Activated T-cell treated with anti-CD3 and anti-CD28 coated beads, Interleukin-2, amount 50 U/mL, for 72 hours (primary cell): ENCODE measurements at places on chromosomes 2 and 18. TPM values are rescaled to one million over a fixed set of nuclear protein-coding genes. Genes with fewer than 3 reads are reported as not detected.

Gene CYP26B1
- not detected for total RNA-seq

DNA sequence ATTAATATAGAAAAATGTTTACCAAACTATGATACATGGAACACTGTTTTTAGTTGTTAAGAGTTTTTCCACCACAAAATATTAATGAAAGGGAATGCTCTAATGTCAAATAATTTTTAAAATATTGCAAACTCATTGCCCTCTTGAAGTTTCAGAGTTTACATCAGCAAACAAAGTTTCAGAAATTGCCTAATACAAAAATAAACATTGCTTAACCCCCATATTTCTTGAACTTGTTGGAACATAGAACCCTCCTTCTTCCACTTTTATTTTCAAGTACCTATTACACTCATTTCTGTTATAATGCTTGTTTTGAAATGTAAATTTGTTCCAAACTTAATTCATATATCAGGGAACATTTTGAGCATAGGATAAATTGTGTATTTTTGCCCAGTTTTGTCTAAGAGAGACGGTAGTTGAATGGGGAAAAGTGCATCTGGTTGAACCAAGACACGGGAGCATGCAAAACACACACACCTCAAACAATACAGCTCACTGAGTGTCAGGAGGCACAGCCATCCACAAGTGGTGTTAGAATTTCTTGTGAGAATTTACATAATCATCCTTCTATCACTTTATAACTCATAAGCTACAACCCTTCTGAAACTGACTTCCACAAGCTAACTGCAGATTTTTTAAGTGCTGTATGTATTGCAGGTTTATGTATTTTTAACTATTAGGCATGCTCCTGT is 5.3 kb upstream of the MC4R start:
- H3K4me3 ChIP-seq: no peak overlapping the region
- H3K4me1 ChIP-seq: no peaks in the 10 kb centered on the region
- H3K36me3 ChIP-seq: no peaks in the 10 kb centered on the region
- H3K27me3 ChIP-seq: no peaks in the 10 kb centered on the region
- H3K27ac ChIP-seq: no peak overlapping the region

Gene MC2R
- not detected for total RNA-seq

Gene CYBRD1
- 3.2 TPM for total RNA-seq

DNA sequence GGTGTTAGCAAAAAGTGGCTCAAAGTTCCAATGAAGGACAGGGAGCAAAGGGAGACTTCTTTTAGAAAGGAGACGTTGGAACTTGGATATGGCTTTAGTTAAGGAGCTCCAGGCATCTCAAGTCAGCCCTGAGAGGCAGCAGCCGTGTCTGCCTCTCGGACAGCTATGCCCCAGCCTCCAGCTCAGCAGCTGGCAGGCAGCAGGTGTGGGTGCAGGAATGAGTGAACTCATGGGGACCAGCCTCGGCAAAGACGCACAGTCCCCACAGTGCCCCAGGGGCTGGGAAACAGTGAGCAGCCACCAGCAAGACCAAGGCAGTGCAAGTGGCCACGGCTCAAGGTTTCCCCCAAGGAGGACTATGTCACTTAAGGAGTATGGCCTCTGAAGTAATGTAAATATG is 1.6 kb upstream of the LRRFIP1 start:
- no peak for DNase-seq
- no peak overlapping the region for H3K27ac ChIP-seq
- H3K36me3 ChIP-seq: no peaks in the 10 kb centered on the region
- peak overlapping the region; percentile 24 for H3K4me3 ChIP-seq
- H3K27me3 ChIP-seq: peaks cover 40% of the 10 kb centered on the region

- H3K4me3 ChIP-seq: no peak overlapping the region
- no peaks in the 10 kb centered on the region for H3K4me1 ChIP-seq
- H3K36me3 ChIP-seq: no peaks in the 10 kb centered on the region
- no peak for DNase-seq
- H3K27me3 ChIP-seq: no peaks in the 10 kb centered on the region
These were observed 1025.3 kb upstream of the NXPH2 start for GRCh38 chr2:139805441-139805840.

Gene CCDC121
- total RNA-seq: 0.28 TPM

Gene ZNF804A
- total RNA-seq: not detected

Gene CNDP1
- total RNA-seq: not detected

Gene HOXD8
- not detected for total RNA-seq

Gene MPV17
- total RNA-seq: 73.2 TPM

Gene EPHA4
- 6.6 TPM for total RNA-seq

DNA sequence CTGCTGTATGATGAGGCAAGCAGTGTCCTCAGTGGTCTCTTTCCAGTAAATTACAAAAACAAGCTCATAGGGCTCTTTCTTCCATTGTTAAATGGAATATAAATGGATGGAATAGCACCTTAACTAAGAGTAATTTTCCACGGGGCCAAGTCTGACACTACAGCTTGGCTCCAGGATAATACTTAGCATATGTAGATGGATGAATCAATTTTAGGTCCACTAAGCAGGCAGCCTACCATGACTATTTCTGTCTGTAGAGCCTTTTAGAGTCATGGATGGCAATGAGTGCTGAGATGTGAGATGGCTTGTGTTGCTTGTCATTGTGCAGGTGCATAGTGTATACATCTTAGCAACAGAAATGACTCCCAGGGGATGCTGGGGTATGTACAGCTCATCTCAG is 125.9 kb downstream of the PKP4 start:
- no peaks in the 10 kb centered on the region for H3K4me1 ChIP-seq
- H3K36me3 ChIP-seq: no peaks in the 10 kb centered on the region
- H3K4me3 ChIP-seq: no peak overlapping the region

Gene CCDC148
- total RNA-seq: 0.14 TPM

DNA sequence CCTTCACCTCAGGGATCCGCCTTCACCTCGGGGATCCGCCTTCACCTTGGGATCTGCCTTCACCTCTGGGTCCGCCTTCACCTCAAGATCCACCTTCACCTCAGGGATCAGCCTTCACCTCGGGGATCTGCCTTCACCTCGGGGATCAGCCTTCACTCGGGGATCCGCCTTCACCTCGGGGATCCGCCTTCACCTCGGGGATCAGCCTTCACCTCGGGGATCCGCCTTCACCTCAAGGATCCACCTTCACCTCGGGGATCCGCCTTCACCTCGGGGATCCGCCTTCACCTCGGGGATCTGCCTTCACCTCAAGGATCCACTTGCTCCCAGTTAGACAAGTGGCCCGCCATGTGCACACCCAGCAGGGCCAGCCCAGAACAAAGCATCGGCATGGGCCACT is 7.3 kb downstream of the KIF1A start:
- H3K36me3 ChIP-seq: no peaks in the 10 kb centered on the region
- no peak overlapping the region for H3K27ac ChIP-seq
- DNase-seq: no peak
- H3K4me3 ChIP-seq: no peak overlapping the region
- no peaks in the 10 kb centered on the region for H3K27me3 ChIP-seq

DNA sequence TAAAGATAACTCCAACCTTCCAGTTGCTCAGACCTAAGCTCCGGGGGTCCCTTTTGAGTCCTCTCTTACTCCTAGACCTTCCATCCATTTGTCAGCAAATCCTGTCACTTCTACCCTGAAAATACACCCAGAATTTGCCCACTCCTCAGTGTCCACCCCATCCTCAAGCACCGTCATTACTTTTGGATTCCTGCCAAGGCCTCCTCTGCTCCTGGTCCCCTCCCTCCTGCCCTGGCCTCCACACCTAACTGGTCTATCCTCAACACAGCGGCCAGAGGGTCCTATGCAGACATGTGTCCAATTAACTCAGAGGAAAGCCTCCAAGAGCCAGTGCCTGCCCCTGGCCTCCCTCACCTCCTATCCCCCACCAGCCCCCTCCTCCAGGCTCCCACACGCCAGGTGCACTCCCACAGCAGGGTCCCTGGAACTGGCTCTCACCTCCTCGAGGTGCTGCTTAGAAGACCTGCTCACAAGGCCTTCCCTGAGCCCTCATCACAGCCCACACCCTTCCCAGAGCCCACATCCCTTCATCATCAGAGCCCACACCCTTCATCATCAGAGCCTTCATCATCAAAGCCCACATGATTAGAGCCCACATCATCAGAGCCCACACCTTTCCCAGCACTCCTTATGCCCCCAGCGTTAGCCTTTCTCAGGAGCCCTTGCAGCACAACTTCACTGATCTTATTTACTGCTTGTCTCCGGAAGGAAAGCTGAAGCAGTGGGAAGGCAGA is 20.4 kb downstream of the FAM178B start:
- peaks cover 9% of the 10 kb centered on the region for H3K27me3 ChIP-seq
- no peak for DNase-seq
- peaks cover 78% of the 10 kb centered on the region for H3K4me1 ChIP-seq
- no peaks in the 10 kb centered on the region for H3K36me3 ChIP-seq

Gene NT5DC4
- 1.2 TPM for total RNA-seq

Gene CPLX4
- not detected for total RNA-seq

- H3K27me3 ChIP-seq: no peaks in the 10 kb centered on the region
- H3K4me1 ChIP-seq: no peaks in the 10 kb centered on the region
- H3K36me3 ChIP-seq: no peaks in the 10 kb centered on the region
- no peak overlapping the region for H3K27ac ChIP-seq
These were observed 60.3 kb upstream of the HPCAL1 start for GRCh38 chr2:10242451-10242850.

DNA sequence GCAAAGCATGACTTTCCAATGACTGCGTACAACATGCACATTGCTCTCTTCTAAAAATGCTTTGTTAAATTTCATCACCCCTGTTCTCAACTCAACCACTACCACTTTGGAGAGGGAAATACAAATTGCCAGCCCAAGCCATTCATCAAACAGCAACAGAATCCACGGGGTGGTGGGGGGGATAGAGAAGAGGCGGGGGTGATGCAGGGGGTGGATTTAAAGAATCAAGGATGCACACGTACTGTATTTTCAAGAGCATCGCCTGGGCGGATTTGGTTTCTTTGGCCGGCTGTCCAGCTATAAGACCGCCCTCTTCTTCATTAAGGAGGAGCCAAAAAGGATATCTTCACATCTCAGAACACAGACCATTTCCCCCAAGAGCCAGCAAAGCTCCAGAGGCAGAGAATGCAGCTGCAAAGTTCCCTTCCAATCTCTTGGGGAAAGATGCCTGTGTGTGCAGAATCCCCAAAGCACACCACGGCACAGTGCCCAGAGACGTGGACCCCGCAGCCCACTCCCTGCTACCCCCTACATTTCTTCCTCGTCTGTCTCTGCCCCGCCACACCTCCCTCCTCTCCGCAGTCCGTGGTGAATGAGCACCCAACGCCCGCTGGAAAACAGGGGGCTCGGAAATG is 977 bp downstream of the SLC8A1 start:
- peak; percentile 0 for DNase-seq
- peak overlapping the region; percentile 82 for H3K4me3 ChIP-seq

GRCh38 chr2:221596192-221596591 is 24.1 kb upstream of the EPHA4 start:
- H3K27me3 ChIP-seq: peaks cover 14% of the 10 kb centered on the region
- no peak overlapping the region for H3K4me3 ChIP-seq

Gene TNFAIP6
- not detected for total RNA-seq

DNA sequence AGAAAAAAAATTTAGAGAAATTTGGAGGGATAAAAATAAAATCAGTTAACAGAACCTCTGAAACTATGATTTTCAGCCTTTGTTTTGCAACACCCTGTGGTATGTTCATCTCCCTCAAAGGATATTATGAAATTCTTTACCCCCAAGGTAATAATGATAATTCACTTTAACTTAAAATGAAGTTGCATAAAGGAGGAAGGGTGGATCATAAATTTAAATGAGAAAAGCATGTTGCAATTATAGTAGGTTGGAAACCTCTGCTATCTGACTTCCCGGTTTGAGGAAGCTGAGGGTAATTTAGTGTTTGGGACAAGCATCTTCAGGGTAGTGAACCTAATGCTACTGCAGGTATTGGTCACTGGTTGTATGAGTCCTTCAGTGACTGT is 102.9 kb downstream of the BABAM2 start:
- peaks cover 18% of the 10 kb centered on the region for H3K4me1 ChIP-seq
- no peaks in the 10 kb centered on the region for H3K27me3 ChIP-seq
- H3K36me3 ChIP-seq: peaks cover 21% of the 10 kb centered on the region
- no peak for DNase-seq

- no peaks in the 10 kb centered on the region for H3K27me3 ChIP-seq
- DNase-seq: no peak
- H3K4me1 ChIP-seq: no peaks in the 10 kb centered on the region
- H3K27ac ChIP-seq: no peak overlapping the region
- H3K4me3 ChIP-seq: no peak overlapping the region
These were observed 24.2 kb downstream of the LDLRAD4 start for GRCh38 chr18:13242797-13243196.

DNA sequence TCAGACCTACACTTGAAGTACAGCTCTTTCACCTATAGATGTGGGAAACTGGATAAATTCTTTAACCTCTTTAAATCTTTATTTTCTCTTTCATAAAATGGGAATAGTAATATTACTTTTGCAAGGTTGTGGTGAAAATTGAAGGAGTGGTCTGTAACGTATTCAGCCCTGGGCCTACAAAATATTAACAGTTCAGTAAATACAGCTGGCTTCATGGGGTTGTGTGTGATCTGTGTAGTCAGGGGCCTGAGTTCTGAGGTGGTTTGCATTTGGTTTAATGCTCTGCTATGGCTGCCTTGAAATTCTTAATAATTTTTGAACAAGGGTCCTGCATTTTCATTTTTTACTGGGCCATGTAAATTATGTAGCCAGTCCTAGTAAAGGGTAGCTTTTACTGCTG is 16.8 kb upstream of the EML6 start:
- no peaks in the 10 kb centered on the region for H3K36me3 ChIP-seq
- H3K4me3 ChIP-seq: no peak overlapping the region
- peaks cover 38% of the 10 kb centered on the region for H3K27me3 ChIP-seq
- no peak for DNase-seq
- peaks cover under 1% of the 10 kb centered on the region for H3K4me1 ChIP-seq

DNA sequence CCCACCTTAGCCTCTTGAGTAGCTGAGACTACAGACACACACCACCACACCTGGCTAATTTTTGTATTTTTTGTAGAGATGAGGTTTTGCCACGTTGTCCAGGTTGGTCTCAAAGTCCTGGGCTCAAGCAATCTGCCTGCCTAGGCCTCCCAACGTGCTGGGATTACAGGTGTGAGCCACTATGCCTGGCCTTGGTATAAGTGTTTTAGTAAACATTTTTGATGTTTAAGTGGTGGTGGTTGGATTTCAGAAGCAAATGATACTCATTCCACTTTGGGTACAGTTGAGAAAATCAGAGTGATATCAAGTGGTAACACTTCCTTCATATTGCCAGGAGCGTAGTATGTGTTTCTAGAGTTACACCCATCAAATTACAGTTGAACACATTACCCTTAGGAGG is 25.4 kb downstream of the ACADL start:
- H3K27me3 ChIP-seq: no peaks in the 10 kb centered on the region
- no peak for DNase-seq
- no peak overlapping the region for H3K27ac ChIP-seq
- no peak overlapping the region for H3K4me3 ChIP-seq
- no peaks in the 10 kb centered on the region for H3K36me3 ChIP-seq
